ENCODE measurements at places on chromosomes 7 and 10. TPM values are rescaled to one million over a fixed set of nuclear protein-coding genes. Genes with fewer than 3 reads are reported as not detected.

- no peak overlapping the region for H3K4me3 ChIP-seq
- no peaks in the 10 kb centered on the region for H3K36me3 ChIP-seq
- H3K27ac ChIP-seq, result no peak overlapping the region
Measured at GRCh38 chr10:49606981-49607535, 3.1 kb upstream of the SLC18A3 start.

The ITGA8 gene
- 0.24 TPM for total RNA-seq

The SPDYE5 gene
- not detected for total RNA-seq

DNA sequence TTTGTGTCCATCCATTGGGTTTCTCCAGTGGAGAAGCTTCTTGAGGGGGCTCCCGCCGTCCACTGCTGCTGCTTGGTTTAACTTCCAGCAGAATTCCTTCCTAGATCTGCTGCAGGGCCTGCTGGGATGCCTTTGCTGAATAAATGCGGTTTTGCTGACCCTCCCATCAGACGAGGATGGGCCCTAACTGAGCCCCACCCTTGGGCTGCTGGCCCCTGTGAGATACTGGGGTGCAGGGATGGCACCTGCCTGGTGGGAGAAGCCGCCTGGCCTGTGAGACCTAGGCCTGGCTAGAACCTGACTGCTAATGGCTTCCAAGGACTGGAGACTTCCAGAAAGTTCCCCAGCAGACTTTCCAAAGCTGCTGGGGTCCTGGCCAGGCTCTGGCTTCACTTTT lies 43.8 kb downstream of the ZNF467 start:
- no peaks in the 10 kb centered on the region for H3K27me3 ChIP-seq
- no peak overlapping the region for H3K27ac ChIP-seq
- no peaks in the 10 kb centered on the region for H3K4me1 ChIP-seq
- DNase-seq, result no peak
- no peak overlapping the region for H3K4me3 ChIP-seq
- H3K36me3 ChIP-seq, result no peaks in the 10 kb centered on the region

DNA sequence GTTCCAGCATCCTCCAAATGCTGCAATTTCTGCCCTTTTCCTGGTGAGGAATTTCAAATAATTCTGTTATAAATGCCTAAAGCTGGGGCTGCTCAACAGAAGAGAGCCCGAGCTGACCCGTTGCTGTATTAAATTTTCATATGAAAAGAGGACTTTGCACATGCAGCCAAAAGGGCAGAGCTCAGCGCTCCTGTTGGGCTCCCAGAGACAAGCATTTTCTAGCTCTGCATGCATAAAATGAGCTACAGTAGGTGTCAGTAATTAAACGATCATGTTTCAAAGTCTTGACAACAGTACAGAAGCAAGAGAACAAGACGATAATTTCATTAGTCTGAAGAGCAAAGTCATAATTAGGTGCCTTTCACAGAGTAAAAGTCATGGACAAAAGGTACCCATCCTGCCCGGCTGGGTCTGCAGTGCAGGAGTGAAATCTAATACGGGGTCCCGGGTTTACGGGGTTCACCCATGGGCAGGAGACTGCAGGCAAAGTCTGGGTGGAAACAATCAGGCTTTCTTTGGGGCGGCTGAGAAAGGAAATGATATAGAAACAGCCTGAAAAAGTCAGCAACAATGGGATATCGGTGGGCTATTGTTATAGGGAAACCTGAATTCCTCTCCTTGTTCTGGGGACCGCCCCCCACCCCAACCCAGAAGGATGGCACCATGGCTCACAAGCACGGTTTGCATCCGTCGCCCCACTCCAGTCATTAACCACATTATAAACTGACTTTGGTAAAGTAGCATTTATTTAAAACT lies 66.0 kb downstream of the EBF3 start:
- H3K36me3 ChIP-seq, result no peaks in the 10 kb centered on the region
- H3K27me3 ChIP-seq, result peaks cover 8% of the 10 kb centered on the region
- peaks cover 4% of the 10 kb centered on the region for H3K4me1 ChIP-seq
- H3K27ac ChIP-seq, result peak overlapping the region; percentile 93

GRCh38 chr10:43962346-43963191 lies 313.9 kb upstream of the ZNF32 start:
- no peaks in the 10 kb centered on the region for H3K27me3 ChIP-seq
- H3K4me1 ChIP-seq, result peaks cover 5% of the 10 kb centered on the region
- no peak overlapping the region for H3K27ac ChIP-seq
- no peaks in the 10 kb centered on the region for H3K36me3 ChIP-seq
- H3K4me3 ChIP-seq, result no peak overlapping the region

The ZNF727 gene
- not detected for total RNA-seq

DNA sequence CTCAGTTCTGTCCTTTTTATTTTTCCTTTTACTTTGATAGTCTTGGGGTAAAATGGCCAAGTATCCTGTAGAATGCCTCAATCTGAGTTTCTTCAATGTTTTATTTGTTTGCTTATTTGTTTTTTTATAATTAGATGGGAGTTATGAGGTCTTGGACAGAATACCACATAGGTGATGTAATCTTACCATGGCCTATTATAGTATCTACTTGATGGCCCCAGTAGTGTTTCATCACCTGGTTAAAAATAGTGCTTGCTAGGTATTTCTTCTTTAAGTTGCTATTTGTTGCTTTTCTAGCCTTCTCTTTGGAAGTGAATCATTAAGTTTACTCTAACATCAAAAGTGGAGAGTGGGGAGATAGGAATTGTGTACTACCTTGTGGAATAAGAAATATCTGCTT lies 1020.0 kb upstream of the KCND2 start:
- H3K27me3 ChIP-seq, result no peaks in the 10 kb centered on the region
- H3K36me3 ChIP-seq, result no peaks in the 10 kb centered on the region
- no peak overlapping the region for H3K4me3 ChIP-seq
- H3K4me1 ChIP-seq, result no peaks in the 10 kb centered on the region

GRCh38 chr7:75649462-75649861 lies 89.3 kb downstream of the HIP1 start:
- H3K4me1 ChIP-seq, result no peaks in the 10 kb centered on the region
- no peaks in the 10 kb centered on the region for H3K36me3 ChIP-seq
- H3K27ac ChIP-seq, result no peak overlapping the region
- no peak for DNase-seq
- no peak overlapping the region for H3K4me3 ChIP-seq

GRCh38 chr10:64484811-64485330 lies 963.7 kb downstream of the REEP3 start:
- no peaks in the 10 kb centered on the region for H3K27me3 ChIP-seq
- no peak overlapping the region for H3K27ac ChIP-seq
